ENCODE measurements at places on chromosomes 3 and 15.

- DNase-seq, result no peak
These were observed 104.2 kb downstream of the THRB start for GRCh38 chr3:24390169-24391130.

DNA sequence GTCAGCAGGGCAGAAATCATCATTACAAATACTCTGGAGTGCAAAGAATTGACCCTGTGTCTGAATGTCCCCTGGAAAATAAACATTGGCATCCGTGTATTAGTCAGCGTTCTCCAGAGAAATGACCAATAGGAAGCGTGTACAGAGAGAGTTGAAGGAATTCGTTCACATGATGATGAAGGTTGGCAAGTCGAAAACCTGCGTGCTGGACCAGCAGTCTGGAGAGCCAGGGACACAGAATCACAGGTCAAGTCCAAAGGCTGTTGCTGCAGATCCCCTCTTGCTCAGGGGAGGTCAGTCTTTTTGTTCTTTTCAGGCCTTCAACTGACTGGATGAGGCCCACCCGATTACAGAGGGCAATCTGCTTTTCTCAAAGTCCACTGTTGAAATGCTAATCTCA is 16.6 kb downstream of the GP9 start:
- no peak for DNase-seq

DNA sequence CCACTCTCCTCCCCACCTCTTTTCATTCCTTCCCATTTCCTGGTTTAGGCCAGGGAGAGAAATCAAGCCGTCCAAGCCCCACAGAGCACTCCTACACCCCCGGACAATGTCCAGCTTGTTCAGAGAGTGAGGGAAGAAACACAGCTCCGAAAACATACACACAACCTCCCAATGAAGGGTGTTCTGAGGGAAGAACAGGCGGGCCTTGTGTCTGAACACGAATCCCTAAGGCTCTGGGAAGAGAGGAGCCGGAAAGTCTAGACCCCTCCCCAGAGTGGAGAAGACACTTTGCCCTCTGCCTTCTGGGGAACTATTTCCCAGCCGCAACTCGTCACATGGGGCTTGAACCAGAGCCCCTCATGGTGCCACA is 30.5 kb downstream of the ACAN start:
- DNase-seq, result no peak

GRCh38 chr3:54901906-54902685 is 25.8 kb downstream of the LRTM1 start:
- DNase-seq, result no peak

GRCh38 chr3:72270072-72270681 is 485.2 kb upstream of the PROK2 start:
- DNase-seq, result peak; percentile 5

GRCh38 chr3:177069514-177070329 is 127.6 kb downstream of the TBL1XR1 start:
- DNase-seq, result no peak

DNA sequence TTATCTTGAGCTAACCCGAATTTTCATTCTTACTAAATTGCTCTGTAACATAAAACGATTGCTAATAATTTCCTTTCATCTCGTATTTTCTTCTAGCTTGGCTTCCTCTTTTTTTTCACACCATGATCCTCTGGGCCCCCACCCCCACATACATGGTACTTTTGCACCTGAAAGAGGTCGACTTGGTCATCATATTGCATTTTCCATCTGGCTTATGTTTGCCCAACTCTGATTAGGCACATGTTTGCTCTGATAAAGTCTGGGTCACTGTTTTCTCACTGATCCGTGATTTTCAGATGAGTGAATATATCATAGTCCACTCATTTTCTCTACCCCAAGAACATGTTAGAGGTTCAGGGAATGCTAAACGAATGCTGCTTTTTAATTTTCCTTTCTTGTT is 49.5 kb downstream of the ARRDC4 start:
- no peak for DNase-seq

DNA sequence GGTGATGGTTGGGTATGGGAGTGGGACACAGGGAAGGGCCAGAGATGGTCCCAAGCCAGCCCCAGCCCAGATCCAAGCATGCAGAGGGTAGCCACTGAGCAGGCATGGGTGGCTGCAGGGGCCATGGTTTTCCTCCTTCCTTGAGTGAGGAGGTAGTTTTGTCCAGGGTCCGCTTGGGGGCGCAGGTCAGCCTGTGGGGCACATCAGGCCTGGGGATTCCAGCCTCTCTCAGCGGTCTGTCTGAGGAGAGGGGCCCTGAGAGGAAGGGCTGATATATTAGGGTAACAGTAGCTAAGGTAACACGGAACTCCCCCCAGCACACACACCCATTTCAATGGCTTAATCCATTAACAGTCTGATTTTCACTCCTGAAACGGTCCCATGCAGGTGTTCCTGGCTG is 22.7 kb upstream of the LCTL start:
- DNase-seq, result no peak

DNA sequence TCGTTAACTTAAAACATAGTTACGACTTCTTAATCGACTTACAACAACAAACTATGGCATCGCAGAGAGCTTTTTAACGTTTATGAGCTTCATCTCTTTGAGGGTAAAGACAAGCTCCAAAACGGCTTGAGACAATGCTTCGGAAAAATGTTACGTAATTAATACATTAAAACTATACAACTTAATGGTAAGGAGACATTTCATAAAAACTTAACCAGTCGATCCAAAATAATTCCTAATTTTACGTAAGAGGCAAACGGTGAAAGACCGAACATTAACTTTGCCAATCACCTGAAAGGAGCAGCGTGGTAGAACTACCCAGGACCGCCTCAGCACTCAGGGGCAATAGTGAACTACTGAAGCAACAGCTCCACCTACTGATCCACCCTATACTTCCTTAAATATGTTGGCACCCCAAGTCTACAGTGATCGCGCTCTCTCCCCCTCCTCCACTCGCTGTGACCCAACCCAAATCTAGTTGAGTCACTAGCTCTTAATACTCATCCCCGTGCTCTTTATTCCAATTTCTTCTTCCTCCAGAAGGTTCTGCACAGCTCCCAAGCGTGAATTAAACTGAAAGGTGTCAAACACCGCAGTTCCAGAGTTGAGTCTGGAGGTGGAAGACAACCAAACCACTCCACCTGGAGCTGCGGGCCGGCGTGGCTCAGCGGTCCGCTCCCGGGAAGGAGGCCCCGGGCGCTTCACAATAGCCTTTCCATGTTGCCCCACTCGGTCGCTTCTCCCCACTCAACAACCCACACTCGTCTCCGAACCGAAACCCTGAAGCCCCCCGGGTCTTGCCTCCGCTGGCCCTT is 901 bp downstream of the NAA50 start:
- DNase-seq, result peak; percentile 69

DNA sequence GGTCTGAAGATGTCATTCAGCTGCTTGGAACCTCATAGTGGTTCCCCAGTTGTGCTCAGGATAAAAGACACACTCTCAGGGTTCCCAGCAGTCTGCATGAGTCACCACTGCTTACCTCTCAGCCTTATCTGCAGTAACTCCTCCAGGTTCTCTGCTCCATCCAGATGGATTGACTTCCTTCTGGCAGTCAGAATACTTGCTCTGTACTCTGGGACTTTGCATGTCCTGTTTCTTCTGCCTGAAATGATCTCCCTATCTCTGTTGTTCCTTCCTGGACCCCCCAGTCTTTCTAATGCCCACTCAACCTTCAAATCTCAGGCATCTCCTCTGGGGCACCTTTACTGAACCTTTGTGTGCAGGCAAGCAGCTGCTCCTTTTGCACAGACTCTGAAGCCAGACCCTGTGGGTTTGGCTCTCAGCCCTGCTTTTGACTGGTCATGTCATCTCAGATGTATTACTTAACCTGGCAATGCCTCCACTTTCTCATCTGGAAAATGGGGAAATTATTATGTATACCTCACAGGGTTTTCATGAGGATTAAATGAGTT is 38.4 kb downstream of the ITPR1 start:
- DNase-seq, result no peak

DNA sequence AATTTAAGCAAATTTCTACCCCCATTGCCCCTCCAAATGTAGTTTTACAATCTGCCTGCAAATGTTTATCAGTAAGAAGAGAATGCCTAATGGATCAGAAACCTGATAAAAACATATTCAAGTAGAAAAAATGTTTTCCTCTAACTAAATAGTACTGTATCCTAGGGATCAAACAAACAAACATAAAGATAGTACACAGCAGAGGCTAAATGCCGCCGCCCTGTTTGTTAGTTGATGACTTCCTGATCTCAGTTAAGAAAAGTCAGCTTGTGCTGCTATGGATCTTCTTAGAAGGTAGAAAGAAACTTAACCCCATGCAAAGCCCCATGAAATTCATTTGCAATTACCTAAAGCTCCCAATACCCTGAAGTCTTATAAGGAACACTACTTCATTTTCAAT is 387.3 kb upstream of the THBS1 start:
- DNase-seq, result no peak

GRCh38 chr15:63178034-63178433 is 11.4 kb upstream of the RAB8B start:
- no peak for DNase-seq

DNA sequence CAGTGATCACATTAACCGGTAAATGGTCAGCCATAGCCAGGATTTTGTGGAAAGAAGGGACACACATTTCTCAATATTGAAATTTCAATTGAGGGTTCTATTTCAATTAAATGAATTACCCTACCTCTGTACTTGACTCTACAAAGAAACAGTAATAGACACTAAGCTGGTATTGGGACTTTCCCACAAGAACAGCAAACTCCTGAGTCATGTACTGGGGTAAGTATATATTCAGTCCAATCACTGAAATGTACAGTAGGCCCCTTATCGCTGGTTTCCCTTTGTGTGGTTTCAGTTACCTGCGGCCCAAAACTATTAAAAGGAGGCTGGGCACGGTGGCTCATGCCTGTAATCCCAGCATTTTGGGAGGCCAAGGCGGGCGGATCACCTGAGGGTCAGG is 17.6 kb downstream of the ASB14 start:
- no peak for DNase-seq

- no peak for DNase-seq
These were observed 31.6 kb downstream of the ISL2 start for GRCh38 chr15:76368122-76368621.

GRCh38 chr3:52846432-52846965 is 11.7 kb upstream of the MUSTN1 start:
- no peak for DNase-seq

DNA sequence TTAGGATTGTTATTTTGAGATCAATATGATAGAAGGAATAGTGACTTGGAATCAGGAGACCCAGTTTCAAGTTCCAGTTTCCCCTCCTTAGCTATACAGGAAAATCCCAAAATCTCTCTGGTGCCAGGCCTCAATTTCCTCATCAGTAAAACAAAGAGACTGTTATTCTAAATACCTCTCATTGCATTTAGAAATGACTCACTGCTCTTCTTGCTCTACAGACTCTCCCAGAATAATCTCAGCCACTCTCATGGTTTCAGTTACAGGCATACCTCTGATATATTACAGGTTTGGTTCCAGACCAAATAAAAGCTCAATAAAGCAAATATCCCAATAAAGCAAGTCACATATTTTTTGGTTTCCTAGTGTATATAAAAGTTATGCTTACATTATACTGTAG is 28.3 kb downstream of the IMPG2 start:
- no peak for DNase-seq

GRCh38 chr3:25957026-25957425 is 167.1 kb downstream of the OXSM start:
- DNase-seq, result no peak

- no peak for DNase-seq
These were observed 6.0 kb downstream of the PRC1 start for GRCh38 chr15:90988296-90988695.

- DNase-seq, result peak; percentile 18
These were observed 255.7 kb downstream of the MBNL1 start for GRCh38 chr3:152524198-152525140.

DNA sequence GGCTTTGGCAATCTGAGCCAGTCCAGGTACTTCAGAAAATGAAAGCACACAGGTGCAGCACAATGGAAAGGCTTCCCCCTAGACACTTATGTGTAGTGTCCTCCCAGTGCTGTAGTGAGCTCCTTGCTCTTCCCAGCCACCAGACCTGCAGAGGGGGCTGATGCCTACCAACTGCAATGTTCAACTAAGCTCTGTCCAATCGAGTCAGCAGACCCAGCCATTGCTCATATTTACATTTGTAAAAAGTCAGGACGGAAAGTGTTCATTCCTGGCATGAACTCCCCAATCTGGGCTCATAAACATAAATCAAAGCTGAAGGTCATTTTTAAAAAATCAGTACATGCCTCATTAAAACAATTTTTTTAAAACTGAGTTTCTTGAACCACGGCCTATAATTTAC is 73.0 kb downstream of the FOXP1 start:
- no peak for DNase-seq

- no peak for DNase-seq
These were observed 6.1 kb upstream of the AP2M1 start for GRCh38 chr3:184168363-184169120.

GRCh38 chr3:42780892-42781700 is 8.0 kb upstream of the CCDC13 start:
- DNase-seq, result no peak

GRCh38 chr3:45915518-45916231 is 27.6 kb upstream of the CXCR6 start:
- peak; percentile 78 for DNase-seq

- DNase-seq, result no peak
These were observed 127.7 kb downstream of the MTHFS start for GRCh38 chr15:79769069-79769481.

DNA sequence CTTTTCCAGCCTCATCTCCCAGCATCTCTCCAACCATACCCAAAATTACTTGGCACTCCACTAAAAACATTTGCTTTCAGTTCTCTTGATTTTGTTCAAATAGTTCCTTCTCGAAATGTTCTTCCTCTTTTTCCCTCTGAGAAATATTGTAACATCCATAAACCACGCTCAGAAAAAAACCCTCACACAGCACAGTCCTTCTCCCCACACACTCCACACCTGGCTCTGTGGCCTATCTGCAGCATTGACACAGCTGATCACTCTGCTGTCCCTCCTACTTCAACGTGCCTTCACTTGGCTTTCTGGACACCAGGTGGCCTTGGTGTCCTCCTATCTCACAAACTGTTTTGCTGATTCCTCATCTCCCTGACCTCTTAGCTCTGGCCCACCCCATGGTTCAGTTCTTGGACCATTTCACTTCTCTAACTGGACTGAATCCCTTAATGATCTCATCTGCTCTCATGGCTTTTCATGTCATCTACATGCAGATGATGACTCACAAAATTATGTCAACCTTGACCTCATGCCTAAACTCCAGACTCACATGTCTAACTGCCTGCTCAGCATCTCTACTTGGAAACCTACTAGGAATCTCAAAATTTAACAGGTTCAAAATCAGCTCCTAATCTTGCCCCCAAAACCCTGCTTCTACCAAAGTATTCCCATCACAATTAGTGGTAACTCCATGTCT is 93.3 kb downstream of the TRIM42 start:
- no peak for DNase-seq

- no peak for DNase-seq
These were observed 95.6 kb downstream of the FBLN2 start for GRCh38 chr3:13644341-13645117.

GRCh38 chr15:99410477-99410876 is 155.3 kb upstream of the MEF2A start:
- no peak for DNase-seq

DNA sequence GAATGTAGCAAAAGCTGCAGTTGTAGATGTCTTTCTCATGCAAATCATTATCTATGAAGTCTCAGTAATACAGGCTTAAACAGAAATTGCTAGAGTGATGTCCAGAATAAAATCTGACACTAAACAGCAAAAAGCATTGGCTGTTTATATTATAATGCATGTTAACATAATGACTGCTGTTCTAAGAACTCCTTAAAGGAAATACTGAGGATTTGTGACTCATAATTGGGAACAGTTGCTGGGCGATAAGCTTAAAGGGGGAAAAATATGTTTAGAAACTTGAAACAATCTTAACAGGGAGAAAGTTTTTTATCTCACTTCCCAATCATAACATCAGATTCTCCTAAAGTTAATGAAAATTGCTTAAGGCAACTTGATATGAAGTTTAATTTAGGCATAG is 17.5 kb downstream of the TIPARP start:
- no peak for DNase-seq

Data from stimulated activated CD4-positive, alpha-beta T cell treated with anti-CD3 and anti-CD28 coated beads, TNF-alpha, amount 100 ng/mL, for 48 hours (primary cell).